GM12878 (cell line): ENCODE measurements at places on chromosomes 3 and 15. TPM values are rescaled to one million over a fixed set of nuclear protein-coding genes. Genes with fewer than 3 reads are reported as not detected.

Gene RSL24D1
- 126 and 132 TPM in 2 replicates for polyA plus RNA-seq

Gene ST6GAL1
- polyA plus RNA-seq = 135 and 137 TPM in 2 replicates

DNA sequence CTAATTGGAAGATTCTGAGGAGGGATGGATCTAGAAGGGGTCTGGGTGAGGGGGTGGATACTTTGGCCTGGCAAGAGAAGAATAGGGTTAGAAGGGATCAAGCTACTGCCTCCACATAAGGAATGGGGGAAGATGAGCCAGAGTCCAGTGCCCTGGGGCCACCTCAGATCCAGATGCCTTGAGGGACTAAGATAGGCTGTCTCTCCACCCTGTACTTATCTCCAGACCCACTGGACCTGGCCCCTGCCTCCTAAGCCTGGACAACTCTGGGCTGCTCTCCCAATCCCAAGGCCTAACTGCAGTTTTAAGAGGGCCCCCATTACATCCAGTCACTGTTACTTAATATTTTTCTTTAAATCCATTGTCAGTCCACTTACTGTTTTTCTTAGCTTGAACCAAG is 2.0 kb downstream of the DVL3 start:
- DNase-seq = no peak

DNA sequence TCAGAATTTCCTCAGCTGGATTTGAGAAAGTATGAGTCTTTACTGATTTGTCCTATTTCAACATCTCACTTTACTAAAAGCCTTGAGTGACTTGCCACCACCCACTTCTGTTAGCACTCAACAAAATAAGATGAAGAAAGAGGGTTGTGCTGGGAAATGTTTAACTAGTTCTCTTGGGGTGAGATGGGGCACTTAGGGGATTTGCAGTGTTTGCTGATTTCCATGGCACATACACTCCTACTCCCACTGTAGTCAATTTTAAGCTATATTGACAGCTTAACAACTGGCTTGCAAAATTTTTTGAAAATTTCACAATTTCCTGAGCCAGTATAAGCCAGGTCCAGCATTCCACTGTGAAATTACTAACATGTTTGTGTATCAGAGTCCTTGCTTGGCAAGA is 463.1 kb upstream of the ARHGEF26 start:
- DNase-seq = no peak

- no peak for DNase-seq
These were observed 48.4 kb downstream of the DAPK2 start for GRCh38 chr15:63997715-63998442.

DNA sequence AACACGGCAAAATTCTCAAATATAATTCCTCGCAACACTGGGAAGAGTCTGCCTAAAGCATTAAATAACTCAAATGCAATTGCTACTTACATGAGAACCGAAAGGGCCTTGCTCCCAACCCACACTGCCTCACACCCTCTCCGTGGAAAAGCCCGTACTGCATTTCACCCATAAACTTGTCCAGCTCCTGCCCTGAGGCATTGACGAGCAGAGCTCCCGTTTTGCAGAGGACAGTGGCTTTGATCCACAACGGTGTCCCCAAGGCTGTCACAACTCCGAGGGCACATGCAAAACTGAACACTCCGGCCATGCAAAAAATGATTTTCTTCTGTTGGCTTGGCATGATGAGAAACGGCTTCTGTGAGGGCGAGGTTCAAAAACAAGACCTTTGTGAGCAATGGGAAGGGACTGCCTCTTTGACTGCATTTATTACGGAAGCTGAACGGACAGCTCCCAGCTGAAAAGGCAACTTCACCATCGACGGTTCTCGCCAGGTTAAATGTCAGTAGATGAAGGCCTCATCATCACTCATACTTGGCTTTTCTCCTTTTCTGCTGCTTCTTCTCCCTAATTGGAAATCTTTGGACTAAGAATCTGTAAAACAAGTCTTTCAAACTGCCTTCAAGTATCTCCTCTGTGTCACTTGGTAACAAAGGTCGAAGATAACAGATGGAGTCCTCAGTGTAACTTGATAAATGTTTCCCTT is at the start of gene CLRN1:
Gene CLRN1 (minus strand): TSS at position 362 of the 706 bp plus-strand sequence. CDS start 19 bp downstream, at position 343.
- no peak for DNase-seq

DNA sequence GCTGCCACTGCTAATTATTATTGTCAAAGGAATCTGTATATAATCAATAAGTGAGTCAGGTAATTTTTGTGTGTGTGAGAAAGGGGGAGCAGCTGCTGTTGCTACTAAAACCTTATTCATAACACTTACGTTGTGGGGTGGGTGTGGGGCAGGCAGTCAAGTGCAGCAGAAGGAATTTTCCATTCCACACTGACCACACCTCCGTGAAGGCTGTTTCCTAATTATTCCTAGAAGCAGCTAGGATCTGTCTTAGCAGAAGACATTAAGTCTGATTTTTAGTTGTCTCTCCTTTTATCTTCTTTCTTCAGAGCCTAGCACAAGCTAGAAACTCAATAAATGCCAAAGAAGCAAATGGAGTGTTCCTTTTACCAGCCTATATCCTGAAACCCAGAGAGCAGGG is 4.0 kb upstream of the U2SURP start:
- no peak for DNase-seq

GRCh38 chr15:93913310-93913709 is 318.1 kb upstream of the MCTP2 start:
- DNase-seq = no peak
